Amniotic stem cell (primary cell): ENCODE measurements at places on chromosomes 4 and X.

DNA sequence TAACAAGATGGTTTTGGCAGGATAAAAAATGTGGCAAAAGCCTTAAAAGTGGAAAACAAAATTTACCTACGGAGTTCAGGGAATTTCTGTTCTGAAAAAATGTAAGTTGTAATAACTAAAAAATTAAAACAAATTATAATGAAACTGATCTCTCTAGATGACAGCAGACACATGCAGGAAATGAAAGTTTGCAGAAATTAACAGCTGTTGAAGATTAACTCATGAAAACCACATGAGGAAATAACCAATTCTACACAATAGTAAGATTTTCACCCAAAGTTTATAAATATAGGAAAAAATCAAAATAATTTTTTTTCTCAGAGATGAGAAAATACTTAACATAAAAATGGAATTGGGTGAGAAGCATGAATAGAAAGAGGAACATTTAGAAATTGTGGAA is 47.5 kb upstream of the UGT2B15 start:
- no peak for DNase-seq

GRCh38 chrX:134650701-134651100 is 7.6 kb downstream of the PLAC1 start:
- DNase-seq: no peak

DNA sequence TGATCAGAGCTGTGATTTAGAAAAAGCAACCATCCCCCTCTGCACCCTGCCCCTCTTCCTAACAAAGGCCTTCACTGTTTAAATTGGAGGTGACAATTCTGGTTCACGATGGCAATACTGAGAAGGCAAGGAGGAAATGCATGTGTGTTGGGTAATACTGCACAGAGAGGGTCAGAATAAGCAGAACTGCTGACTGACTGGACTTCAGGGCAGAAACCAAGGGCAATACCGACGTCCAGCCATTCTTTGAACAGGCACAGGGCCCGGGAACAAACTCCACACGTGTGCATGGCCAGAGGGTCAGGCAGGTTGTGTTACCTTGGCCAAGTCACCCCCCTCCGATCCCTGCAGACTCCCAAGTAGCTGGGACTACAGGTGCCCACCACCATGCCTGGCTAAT is 6.0 kb downstream of the ACSL1 start:
- DNase-seq: no peak

DNA sequence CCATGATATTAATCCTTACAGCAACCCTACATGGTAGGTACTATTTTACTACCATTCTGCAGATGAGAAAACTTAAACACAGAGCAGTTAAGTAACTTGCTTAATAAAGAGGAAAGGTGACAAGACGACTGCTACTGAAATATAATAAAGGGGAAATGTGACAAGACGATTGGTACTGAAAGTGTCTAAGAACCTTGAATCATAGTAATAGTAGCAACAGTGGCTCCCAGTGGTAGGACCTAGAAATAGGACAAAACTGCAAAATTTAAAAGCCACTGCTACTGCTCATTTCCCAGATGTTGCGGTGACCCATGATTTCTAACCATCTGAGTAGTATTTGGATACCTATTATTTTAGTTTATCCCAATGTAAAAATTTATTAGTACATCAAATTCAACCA is 89.5 kb downstream of the TASL start:
- no peak for DNase-seq

DNA sequence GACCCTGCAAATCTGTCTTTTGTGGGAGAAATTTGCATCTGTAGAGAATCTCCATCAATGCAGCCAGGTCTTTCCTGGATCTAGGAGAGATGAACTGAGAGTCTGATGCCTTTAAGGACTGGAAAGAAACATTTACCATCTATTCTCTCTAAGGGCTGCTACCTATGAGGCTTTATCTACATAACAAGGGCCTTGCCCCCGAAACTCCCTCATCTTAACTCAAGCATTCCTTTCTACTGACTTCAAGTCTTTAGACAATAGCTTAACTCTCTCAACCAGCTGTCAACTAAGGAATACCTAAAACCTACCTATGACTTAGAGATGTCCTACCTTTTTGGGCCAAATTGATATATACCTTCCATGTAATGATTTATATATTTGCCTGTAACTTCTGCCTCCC is 32.1 kb downstream of the MAGEB17 start:
- no peak for DNase-seq

GRCh38 chr4:132071815-132072214 is 1077.3 kb upstream of the PCDH10 start:
- DNase-seq: no peak

DNA sequence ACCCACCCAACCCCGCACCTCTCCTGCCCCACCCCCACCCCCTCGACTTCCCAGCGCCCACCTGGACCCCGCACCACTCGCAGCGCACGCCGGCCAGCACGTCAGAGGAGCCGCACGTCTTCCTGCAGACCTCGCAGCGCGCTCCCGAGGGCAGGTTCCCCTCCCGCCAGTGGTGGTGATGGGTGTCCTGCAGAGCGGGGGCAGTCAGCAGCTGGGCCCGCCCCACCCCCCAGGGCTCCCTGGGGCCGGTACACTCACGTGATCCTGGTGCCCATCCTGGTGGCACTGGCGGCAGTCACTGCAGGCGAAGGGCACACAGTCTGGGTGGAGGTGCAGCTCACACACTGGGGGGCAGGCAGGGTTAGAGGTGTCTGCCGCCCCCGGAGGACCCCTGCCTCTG is 5.1 kb downstream of the DGKQ start:
- DNase-seq: no peak

DNA sequence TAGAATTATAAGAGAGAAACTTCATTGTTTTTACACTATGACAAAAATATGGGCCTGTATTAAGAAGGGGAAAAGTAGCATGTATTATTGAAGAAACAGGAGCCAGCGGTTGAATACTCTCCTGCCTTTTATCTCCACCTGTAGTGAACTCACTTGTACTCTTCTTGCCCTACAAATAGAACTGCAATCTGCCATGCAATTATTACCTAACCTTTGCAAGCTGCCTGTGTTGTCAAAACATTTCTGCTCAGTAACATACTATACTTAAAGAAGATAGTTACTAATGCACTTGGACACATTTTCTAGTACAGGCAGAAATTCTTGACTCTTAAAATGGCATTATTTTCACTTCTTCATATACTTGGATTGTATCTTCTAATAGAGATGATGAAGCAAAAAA is 818.4 kb upstream of the GRID2 start:
- DNase-seq: no peak

GRCh38 chrX:15781961-15782699 is 8.2 kb upstream of the ZRSR2 start:
- DNase-seq: no peak

DNA sequence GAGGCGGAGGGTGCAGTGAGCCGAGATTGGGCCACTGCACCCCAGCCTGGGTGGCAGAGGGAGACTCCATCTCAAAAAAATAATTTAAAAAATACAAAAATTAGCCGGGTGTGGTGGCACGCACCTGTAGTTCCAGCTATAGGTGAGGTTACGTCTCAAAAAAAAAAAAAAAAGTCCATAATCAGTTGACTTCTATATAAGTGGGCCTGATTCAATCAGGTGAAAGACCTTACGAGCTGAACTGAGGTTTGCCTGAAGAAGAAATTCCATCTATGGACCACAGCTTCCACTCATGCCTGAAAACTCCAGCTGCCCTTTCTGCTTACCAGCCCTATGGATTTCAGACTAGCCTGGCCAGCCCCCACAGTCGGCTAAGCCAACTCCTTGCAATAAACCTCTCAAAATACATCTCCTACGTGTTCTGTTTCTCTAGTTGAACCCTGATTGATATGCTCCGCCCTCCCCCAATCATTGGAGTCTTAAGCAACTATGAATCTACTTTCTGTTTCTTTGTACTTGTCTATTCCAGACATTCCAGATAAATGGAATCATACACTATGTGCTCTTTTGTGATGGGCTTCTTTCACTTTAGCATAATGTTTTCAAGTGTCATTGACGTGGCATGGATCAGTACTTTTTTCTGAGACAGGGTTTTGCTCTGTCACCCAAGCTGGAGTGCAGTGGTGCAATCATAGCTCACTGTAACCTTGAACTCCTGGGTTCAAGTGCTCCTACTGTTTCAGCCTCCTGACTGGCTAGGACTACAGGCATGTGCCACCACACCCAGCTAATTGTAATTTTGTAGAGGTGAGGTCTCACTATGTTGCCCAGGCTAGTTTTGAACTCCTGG is 36.6 kb downstream of the SAT1 start:
- DNase-seq: no peak

GRCh38 chrX:2629316-2630007 is 61.6 kb upstream of the CD99 start:
- no peak for DNase-seq

- DNase-seq: peak; percentile 7
Observed at GRCh38 chrX:13658602-13659001, 5.7 kb downstream of the TCEANC start.

DNA sequence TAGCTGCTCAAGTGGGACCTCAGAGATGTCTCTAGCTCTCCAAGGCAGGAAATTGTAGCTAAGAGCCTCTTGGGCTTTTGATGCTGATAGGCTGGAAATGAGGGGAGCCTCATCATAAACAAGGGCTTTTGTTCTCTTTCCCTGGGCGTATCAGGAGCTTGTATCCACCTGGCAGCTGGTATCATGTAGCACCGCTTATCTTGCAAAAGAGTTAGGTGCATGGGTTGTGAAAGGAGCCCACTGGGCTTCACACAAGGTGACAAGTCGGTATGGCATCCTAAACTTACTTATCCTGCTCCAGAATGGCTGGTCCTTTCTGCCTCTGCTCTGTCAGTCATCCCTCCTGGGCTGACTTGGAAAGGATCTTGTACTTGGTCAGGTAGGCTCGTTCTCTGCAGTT is 565.8 kb downstream of the GRXCR1 start:
- no peak for DNase-seq
